ENCODE measurements at places on chromosomes 3 and 15. TPM values are rescaled to one million over a fixed set of nuclear protein-coding genes. Genes with fewer than 3 reads are reported as not detected.
A peak's percentile ranks its signal among the peaks of the same experiment; 100 is the strongest.

Gene SLC24A5
- total RNA-seq: not detected

DNA sequence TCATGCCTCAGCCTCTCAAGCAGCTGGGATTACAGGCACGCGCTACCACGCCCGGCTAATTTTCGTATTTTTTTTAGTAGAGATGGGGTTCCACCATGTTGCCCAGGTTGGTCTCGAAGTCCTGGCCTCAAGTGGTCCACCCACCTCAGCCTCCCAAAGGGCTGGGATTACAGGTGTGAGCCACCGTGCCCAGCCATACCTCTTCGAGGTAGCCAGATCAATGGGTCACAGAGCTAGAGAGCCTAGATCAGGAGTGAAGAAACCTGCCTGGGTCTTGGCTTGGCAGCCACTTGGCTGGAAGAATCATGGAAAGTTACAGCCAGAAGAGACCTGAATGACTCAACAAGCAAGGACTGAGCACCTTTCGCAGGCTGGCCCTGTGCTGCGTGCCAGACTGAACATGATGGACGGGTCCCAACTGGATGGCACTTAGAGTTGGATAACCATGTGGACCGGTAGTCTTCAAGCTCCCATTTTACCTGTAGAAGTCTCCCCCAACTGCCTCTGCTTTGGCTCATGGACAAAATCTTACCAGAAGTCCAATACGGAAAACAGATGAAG lies 29.7 kb downstream of the GNB5 start:
- no peak overlapping the region for H3K27ac ChIP-seq
- H3K4me1 ChIP-seq: no peaks in the 10 kb centered on the region
- no peak for DNase-seq
- H3K36me3 ChIP-seq: no peaks in the 10 kb centered on the region
- H3K27me3 ChIP-seq: no peaks in the 10 kb centered on the region

DNA sequence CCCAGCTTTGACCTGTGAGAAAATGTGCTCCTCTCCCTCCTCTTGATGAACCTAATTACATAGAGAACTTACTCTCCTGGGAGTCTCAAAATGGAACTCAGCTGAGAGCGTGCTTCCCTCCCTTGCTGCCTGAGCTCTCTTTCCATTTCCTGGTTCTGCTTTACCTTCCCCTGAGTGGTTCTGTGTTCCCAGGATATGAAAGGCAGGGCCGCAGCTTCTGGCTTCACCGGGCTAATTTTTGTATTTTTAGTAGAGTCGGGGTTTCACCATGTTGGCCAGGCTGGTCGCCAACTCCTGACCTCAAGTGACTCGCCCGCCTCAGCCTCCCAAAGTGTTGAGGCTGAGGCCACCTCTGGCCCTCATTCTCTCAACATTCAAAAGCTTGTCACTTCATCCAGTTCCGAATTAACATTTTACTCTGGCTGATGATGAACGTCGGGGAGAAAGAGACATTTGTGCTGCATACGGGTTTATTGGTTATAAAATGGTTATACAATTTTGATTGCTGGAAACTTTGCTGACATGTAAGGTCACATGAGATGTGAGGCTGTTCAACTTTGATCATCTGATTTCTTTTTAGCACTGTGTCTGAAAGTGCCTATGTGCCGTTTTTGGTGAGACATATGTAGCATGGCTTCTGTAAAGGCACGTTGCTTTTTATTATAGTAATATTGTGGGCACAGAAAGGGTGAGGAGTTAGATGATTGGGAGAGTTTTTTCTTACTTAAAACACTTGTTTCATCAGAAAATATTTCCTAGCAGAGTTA lies 6.6 kb downstream of the PLS1 start:
- no peaks in the 10 kb centered on the region for H3K4me1 ChIP-seq
- H3K27me3 ChIP-seq: no peaks in the 10 kb centered on the region
- no peaks in the 10 kb centered on the region for H3K36me3 ChIP-seq
- H3K27ac ChIP-seq: no peak overlapping the region

Gene COMMD2
- 18.7 TPM for total RNA-seq

- no peak for DNase-seq
- H3K4me1 ChIP-seq: no peaks in the 10 kb centered on the region
- H3K27me3 ChIP-seq: no peaks in the 10 kb centered on the region
- H3K27ac ChIP-seq: peak overlapping the region; percentile 33
- no peaks in the 10 kb centered on the region for H3K36me3 ChIP-seq
Observed at GRCh38 chr15:49656734-49657133, 35.9 kb downstream of the DTWD1 start.

DNA sequence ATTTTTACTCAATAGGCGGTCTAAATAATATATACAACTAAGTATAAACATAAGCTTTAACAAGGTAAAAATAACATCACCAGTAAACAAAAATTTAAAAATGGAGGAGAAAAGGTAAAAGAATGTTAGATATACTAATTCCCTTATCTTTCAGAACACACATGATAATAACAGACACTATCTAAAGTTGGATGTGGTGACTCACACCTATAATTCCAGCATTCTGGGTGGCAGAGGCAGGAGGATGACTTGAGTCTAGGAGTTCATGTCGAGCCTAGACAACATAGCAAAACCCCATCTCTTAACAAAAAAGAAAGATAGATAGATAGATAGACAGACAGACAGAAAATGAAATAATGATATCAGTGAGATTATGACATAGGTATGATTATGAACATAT lies 85.1 kb downstream of the STAG1 start:
- H3K4me1 ChIP-seq: peaks cover 10% of the 10 kb centered on the region
- H3K4me3 ChIP-seq: no peak overlapping the region
- DNase-seq: no peak
- no peaks in the 10 kb centered on the region for H3K27me3 ChIP-seq
- H3K27ac ChIP-seq: no peak overlapping the region
- H3K36me3 ChIP-seq: no peaks in the 10 kb centered on the region

Gene CPA3
- total RNA-seq: 0.28 TPM

Gene SGO1
- total RNA-seq: not detected

All from heart right ventricle (tissue), 16 donors.